ENCODE measurements at places on chromosomes 16 and 17. TPM values are rescaled to one million over a fixed set of nuclear protein-coding genes. Genes with fewer than 3 reads are reported as not detected.

DNA sequence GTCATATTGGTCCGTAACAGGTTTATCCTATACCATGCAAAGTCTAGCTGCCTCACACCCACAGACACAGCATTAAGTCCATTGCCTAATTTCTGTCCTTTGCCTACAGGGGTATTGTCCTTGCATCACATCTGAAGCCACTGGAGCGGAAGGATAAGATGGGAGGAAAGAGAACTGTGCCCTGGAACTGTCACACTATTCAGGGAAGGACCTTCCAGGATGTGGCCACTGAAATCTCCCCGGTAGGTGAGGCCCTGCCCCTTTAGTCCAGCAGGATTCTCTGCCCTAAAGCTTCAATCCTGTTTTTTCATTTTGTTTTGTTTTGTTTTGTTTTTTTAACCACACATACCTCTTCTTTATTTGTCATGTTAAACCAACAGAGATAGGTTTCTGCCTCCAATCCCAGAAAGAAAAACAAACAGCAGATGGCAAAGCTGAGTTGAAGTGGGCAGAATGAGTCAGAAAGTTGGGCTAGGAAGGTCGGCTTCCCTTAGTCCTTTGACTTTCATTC lies 2.2 kb upstream of the EFTUD2 start:
- DNase-seq, result no peak

DNA sequence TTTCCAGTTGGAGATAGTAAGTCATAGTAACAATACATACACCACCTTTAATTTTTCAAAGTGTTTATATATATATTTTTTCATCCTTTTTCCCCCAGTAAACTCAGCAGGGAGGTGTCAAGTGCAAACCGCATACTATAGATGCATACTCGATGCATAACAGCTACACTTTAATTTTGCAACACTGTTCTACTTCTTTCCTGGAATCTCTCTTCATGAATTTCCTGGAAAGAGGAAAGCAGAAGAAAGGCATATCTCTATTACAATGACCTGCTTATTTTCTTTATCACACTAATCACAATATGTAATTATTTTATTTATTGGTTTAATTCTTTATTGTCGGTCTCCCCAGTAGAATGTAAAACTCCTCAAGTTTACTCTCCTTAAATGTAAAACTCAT lies 140.0 kb downstream of the SNX11 start:
- no peak for DNase-seq

- DNase-seq, result no peak
Observed at GRCh38 chr16:78866521-78866920, 734.0 kb downstream of the MAF start.

GRCh38 chr17:65268832-65269231 lies 131.7 kb downstream of the RGS9 start:
- DNase-seq, result no peak

GRCh38 chr17:40791787-40792436 lies 7.8 kb downstream of the KRT28 start:
- DNase-seq, result no peak

- DNase-seq, result no peak
Observed at GRCh38 chr16:23124315-23124714, 24.9 kb downstream of the USP31 start.

GRCh38 chr16:52068447-52069074 lies 478.4 kb downstream of the TOX3 start:
- DNase-seq, result no peak

DNA sequence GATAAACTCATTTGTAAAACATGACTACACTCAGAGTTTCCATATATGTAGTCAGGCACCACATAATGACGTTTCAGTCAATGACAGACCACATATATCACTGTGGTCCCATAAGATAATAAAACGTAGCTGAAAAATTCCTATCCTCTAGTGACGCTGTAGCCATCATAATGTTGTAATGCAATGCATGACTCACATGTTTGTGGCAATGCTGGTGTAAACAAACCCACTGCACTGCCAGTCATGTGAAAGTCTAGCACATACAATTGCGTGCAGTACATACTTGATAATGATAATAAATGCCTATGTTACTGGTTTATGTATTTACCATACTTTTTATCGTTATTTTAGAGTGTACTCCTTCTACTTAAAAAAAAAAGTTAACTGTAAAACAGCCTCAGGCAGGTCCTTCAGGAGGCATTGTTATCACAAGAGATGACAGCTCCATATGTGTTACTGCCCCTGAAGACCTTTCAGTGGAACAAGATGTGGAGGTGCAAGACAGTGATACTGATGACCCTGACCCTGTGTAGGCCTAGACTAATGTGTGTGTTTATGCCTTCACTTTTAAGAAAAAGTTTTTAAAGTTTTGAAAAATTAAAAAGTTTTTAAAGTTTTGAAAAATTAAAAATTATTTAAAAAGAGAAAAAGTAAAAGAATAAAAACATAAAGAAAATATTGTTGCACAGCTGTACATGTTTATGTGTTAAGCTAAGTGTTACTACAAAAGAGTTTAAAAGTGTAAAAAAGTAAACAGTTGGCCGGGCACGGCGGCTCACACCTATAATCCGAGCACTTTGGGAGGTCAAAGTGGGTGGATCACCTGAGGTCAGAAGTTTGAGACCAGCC lies 9.0 kb downstream of the STAT5B start:
- peak; percentile 66 for DNase-seq

The KIF2B gene
- total RNA-seq, result not detected

The GRAPL gene
- total RNA-seq, result 3.2 TPM

The LAT gene
- total RNA-seq, result 250 TPM

The ZG16 gene
- total RNA-seq, result not detected

The TAX1BP3 gene
- 23.7 TPM for total RNA-seq

Measured in activated CD4-positive, alpha-beta memory T cell treated with anti-CD3 and anti-CD28 coated beads for 36 hours (primary cell).